ENCODE measurements at places on chromosomes 6 and 20.

DNA sequence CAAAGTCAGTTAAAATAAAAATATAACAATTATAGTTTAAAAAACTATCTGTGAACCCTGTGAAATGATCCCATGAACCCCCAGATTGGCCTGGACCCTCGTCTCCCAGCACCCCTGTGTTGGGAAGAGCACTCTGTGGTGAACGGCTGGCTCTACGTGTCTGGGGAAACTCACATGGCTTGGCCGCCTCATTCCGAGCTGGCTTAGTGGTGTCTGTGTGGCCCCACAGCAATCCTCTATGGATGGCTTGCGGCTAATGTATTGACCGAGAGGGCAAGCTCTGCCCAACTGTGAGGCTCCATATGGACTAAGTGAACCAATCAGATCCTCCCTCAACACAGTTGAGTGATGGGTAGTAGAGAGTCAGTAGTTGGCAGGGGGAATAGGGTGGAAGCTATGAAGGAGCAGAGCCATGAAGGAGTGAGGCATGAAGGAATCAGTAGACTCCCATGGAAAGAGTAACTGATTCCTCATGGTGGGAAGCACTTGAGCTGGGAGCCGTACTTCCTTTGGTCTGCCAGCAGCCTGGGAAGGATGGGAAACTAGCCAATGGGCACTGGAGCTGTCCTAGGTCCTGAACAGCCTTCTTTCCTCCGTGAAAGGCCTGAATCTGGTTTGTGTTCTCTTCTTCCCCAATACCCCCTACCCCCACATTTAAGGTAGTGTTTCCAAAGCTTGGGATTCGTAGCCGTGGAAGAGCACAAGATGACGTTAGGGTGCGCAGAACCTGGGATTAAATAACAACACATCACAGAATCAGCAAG is 21.6 kb upstream of the ZNF831 start:
- peaks cover 35% of the 10 kb centered on the region for H3K4me1 ChIP-seq
- peaks cover 12% of the 10 kb centered on the region for H3K36me3 ChIP-seq
- DNase-seq = no peak

- no peak overlapping the region for H3K4me3 ChIP-seq
- H3K36me3 ChIP-seq = peaks cover 41% of the 10 kb centered on the region
- no peaks in the 10 kb centered on the region for H3K27me3 ChIP-seq
- DNase-seq = no peak
- H3K4me1 ChIP-seq = peaks cover 9% of the 10 kb centered on the region
Measured at GRCh38 chr20:63919130-63919529, 24.2 kb downstream of the DNAJC5 start.

DNA sequence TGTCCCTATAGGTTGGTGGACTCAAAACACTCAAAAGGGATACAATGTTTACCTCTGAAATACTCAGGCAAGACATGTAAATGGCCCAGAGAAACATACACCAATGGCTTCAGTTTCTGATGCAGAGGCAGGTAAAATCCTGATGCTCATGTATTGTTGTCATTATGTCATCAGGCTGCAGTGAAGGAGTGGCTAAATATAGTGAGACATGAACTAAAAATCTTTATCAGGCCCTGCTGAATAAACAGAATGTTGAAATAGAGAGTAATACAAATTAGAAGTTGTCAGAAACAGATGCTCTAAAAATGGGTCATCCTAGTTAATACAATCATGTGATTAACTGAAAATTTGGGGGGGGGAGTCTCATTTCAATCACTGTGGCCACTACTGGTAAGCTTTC is 20.4 kb downstream of the PTPRK start:
- peaks cover 17% of the 10 kb centered on the region for H3K27me3 ChIP-seq
- no peaks in the 10 kb centered on the region for H3K36me3 ChIP-seq
- no peak overlapping the region for H3K27ac ChIP-seq
- H3K4me1 ChIP-seq = no peaks in the 10 kb centered on the region
- H3K4me3 ChIP-seq = no peak overlapping the region

DNA sequence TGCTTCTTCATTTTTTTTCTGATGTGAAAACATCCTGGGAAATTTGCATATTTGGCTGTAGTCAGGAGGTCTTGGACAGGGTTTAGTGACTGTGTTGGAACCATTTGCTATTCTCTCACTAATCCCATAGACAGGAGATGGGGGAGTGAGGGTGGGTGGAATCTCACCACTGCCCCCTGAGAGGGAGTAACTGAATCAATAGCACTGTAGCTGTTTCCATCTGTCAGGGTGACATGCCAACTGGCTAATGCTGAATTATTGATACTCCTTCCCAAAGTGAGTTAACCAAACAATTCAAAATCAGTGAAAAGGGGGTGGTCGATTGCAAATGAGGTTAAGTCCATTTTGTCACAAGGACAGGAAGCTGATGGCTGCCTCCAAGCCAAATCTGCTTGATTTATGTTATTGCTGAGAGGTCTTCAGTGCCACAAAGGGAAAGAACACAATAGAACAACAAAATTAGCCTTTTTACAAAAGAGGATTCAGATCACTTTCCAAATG is 55.1 kb upstream of the B3GAT2 start:
- H3K36me3 ChIP-seq = no peaks in the 10 kb centered on the region
- peaks cover 28% of the 10 kb centered on the region for H3K27me3 ChIP-seq
- no peak overlapping the region for H3K27ac ChIP-seq
- no peak overlapping the region for H3K4me3 ChIP-seq

GRCh38 chr20:41981746-41982145 is 363.6 kb upstream of the CHD6 start:
- H3K4me1 ChIP-seq = no peaks in the 10 kb centered on the region
- H3K27ac ChIP-seq = no peak overlapping the region
- no peaks in the 10 kb centered on the region for H3K27me3 ChIP-seq
